ENCODE measurements at places on chromosomes 1 and 21.

GRCh38 chr1:28934676-28935075 lies 20.3 kb downstream of the EPB41 start:
- no peak for DNase-seq

DNA sequence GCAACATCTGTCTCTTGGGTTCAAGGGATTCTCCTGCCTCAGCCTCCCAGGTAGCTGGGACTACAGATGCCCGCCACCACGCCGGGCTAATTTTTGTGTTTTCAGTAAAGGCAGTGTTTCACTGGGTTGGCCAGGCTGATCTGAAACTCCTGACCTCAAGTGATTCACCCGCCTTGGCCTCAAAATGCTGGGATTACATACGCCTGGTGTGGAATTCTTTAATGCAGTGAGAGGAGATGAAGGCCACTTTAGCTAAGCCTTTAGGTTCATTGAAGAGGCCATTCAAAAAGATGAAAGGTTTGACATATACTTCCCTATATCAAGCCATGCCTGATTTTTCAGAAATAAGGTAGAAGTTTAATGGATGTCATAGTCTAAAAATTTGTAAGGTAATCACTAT lies 162.7 kb downstream of the ST6GALNAC3 start:
- no peak for DNase-seq

DNA sequence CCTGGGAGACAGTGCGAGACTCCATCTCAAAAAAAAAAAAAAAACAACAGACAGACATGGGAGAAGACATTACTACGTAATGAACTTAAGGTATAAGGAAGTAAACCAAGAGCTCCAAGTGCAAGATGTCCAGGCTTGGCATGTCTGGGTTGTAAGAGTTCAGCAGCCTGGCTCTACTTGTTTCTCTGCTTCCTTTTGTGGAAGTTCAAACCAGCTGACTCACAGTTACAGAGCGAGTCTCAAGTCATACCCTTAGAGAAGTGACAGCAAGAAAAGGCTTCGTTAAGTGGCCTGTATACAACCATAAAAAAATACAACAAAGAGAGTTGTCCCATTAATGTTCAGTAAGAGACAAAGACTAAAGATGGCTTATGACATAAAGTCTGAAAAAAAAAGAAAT lies 1.3 kb downstream of the RIT1 start:
- DNase-seq: no peak

DNA sequence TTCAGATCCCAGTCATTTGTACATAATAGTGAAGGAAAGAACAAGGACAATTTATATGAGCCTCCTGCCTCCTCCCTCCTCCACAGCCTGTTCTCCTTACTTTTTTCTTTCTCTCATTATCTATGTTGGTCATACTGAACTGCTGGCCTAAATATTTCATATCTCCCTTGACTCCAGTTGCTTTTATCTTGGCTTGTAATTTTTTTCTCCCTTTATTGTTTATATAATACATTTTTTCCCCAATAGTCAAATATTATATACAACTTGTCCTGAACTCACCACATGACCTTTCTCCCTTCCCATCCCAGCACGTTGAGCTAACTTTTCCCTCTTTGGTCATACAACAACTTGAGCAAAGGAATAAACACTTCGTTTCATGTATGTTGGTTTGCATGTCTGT lies 752.1 kb downstream of the LTN1 start:
- no peak for DNase-seq

- DNase-seq: no peak
Observed at GRCh38 chr1:164604541-164604940, 45.6 kb downstream of the PBX1 start.

DNA sequence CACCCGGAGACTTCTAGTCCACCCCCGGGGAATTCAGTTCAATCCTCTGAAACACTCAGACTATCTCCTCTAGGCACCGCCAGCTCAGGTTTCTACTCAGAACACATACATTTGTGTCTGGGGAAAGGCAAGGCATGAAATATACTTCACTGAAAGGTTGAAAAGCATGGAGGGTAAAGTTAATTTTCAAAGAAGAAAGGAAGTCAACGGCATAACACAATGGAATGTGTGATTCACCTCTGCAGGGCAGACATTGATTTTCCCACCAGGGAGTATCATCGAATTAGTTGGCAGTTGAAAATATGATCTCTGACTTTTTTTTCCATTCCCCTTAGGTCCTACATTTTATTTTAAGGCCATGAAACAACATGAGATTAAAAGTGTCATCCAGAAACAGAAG lies 669.4 kb downstream of the SMYD3 start:
- DNase-seq: no peak

- no peak for DNase-seq
Observed at GRCh38 chr1:28171246-28171645, 5.2 kb downstream of the PTAFR start.

DNA sequence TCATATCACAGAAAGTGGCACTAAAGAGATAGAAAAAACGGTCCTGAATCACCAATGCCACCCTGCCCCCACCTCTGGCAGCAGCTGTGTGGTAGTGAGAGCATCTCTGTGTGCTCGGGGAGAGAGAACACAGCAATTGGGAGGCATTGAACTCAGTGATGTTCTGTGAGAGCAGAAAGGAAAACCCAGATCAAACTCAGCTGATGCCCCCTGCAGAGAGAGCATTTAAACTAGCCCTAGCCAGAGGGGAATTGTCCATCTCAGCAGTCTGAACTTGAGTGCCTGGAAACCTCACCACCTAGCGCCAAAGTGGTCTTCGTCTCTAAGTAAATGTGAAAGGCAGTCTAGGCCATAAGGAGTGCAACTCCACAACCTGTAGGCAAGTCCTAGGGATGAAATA lies 21.3 kb downstream of the SLC44A5 start:
- no peak for DNase-seq

DNA sequence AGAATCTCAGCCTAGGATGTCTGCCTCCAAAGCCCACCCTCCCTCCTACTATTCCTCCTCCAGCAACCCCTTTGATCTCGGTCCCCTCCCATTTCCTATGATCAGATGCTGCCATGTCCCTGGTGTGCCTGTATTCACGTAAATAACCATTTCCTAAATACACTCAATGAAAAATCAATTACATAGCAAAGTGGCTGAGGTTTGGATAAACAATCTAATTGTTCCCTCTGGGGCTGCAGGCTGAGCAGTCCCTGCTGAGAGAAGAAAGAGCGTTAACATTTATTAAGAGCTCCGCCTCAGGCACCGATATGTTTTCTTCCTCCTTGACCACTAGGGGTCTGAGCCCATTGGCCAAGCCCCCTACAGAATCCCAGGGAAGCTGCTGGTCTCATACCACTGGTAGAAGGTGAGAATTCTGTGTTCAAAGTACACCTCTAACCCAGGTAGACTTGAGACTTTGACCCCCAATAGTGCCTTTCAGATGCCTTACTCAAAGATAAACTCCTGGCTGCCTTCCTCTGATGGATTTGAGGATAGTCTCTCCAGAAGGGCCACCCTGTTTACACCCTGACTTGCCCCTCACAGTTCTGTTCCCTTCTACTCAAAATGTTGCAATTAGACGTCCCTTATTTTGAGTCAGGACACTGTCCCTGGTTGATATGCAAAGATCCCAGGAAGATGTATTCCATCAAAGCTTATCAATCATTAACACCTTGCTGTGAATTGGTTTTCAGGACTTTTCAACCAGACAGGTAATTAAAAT lies 33.9 kb upstream of the CAMK1G start:
- no peak for DNase-seq

DNA sequence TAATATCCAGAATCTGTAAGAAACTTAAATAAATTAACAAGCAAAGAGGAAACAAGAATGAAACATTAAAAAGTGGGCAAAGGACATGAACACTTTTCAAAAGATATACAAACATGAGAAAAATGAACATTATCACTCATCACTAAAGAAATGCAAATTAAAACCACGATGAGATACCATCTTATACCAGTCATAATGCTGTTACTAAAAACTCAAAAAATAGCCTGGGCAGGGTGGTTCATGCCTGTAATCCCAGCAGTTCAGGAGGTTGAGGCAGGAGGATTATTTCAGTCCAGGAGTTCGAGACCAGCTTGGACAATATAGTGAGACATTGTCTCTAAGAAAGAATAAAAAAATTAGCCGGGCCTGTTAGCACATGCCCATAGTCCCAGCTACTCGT lies 6.1 kb downstream of the ZNF124 start:
- no peak for DNase-seq

DNA sequence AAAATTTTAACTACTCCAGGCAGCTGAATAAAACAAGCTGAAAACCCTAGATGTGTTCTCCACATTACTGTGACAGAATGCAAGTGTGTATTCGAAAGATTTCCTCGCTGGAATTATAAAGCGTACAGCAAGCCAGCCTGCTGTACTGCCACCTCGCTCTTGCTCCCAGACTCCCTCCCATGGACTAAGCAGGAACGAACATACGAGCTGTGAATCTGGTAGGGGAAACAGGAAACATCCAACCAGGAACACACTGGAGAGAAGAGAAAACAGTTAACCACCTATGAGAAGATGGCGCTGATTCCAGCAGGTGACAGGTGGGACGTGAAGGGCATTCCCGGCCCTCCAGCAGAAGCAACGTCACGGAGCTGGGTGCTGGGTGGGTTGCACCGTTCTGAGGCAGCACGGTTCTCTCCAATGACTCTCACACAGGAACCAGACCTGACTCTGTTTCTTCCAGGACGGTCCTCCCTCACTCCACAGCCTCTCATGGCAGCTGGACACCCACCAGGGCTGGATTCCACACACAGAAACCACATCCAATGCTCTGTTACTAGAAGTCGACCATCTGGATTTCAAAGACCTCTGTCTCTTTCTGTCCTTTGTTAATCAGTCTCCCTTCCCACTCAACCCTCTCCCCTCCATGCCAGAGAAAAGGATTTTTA lies 219.2 kb downstream of the RERE start:
- DNase-seq: no peak

DNA sequence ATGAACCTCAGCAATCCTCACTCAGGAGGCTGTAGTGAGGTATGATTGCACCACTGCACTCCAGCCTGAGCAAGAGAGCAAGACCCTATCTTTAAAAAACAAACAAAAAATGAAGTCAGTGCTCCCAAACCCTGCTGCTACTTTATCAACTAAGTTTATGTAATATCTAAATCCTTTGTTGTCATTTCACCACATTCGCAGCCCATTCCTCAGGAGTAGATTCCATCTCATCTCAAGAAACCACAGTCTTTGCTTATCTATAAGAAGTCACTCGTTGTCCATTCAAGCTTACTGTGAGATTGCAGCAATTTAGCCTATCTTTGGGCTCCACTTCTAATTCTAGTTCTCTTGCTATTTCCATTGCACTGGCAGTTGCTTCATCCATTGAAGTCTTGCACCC lies 44.3 kb upstream of the RGL1 start:
- DNase-seq: no peak

DNA sequence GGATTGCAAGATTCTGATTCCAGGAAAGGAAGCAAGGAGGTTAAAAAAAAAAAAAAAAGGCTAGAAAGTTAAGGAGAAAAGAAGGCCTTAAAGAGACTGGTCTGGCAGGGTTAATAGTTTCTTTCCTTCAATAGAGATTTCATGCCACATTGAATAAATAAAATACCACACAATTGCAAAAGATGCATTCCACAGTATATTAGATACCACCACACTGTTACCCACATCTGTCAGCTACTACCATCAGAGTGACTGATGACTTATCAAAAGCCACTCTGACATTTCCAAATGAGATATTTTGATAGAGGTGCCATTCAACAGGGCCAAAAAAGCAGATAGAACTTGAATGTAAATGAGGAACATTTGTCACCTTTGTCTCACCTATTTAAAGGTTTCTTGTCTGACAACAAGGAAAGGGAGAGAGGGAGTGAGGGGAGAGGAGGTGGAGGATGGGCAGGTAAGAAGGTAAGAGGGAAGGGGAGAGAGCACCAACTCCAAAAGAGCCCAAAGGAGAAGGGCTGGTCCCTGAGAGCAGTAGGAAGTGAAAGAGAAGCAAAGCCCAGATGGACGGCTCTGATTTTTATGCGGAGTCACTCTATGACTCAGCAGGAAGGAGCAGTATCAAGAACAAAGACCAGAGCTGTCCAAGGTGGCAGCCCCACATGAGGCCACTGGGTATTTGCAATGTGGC lies 38.3 kb downstream of the LRRN2 start:
- DNase-seq: no peak

DNA sequence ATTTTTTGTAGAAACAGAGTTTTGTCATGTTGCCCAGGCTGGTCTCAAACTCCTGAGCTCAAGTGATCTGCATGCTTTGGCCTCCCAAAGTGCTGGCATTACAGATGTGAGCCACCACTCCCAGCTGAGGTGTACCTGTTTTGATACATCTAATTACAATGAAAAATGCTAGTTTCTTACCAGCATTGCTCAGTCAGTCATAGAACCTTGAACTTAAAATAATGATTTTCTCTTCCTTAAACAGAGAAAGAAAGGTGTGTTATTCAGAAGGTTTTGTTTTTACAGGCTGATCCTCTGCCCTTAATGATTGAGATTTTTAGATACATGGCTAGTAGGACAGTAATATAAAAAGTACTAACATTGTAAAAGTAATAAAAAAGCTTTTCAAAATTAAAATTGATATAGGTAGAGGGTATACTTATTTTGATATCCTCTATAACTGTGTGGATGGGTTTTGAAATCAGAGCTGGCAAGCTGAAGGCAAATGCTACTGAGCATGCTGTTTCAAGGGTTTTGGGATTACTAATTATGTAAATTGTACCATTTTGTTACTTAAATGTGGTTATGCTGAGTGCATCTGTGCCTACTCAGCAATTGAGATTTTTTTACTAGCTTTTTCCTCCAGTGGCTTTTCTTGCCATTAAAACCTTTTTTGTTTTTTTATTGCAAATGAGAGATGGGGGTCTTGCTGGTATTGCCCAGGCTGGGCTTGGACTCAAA lies 16.1 kb downstream of the PRRC2C start:
- DNase-seq: no peak

DNA sequence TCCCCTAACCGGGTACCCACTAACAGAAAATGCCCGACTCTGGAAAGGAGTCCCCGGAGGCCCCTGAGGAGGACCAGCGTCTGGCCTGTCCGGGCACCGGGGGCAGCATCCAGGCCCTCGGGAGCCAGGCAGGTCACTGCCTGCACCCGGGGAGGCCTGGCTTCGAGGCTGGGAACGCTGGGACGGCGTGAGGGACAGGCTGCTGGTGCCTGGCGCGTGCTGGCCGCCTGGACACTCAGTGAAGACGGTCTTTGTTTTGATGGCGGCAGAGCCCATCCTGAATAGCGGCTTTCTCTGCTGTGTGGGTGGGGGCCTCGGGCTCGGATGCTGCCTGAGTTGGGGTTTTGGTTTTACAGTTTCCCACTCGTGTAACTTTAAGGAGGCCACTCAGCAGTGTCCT lies 37.6 kb downstream of the PRKCZ start:
- no peak for DNase-seq

DNA sequence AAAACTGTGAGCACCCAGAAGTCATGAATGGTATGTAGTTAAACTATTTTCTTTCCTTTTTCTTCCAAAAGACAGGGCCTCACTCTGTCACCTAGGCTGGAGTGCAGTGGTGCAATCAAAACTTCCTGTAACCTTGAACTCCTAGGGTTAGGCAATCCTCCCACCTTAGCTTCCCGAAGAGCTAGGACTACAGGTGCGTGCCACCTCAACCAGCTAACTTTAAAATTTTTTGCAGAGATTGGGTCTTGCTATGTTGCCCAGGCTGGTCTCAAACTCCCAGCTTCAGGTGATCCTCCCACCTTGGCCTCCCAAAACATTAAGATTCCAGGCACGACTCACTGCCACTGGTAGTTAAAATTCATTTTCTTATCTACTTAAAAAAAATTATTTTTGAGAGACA lies 62.5 kb downstream of the GATAD2B start:
- DNase-seq: no peak

- no peak for DNase-seq
Observed at GRCh38 chr1:48066936-48067335, 69.8 kb upstream of the TRABD2B start.

Data from activated T-cell treated with anti-CD3 and anti-CD28 coated beads for 24 hours (primary cell).